ENCODE measurements at places on chromosomes 11 and 22. TPM values are rescaled to one million over a fixed set of nuclear protein-coding genes. Genes with fewer than 3 reads are reported as not detected.
A peak's percentile ranks its signal among the peaks of the same experiment; 100 is the strongest.

SCN3B gene
- 0.59 TPM for total RNA-seq

SEPTIN5 gene
- 4.4 TPM for total RNA-seq

DNA sequence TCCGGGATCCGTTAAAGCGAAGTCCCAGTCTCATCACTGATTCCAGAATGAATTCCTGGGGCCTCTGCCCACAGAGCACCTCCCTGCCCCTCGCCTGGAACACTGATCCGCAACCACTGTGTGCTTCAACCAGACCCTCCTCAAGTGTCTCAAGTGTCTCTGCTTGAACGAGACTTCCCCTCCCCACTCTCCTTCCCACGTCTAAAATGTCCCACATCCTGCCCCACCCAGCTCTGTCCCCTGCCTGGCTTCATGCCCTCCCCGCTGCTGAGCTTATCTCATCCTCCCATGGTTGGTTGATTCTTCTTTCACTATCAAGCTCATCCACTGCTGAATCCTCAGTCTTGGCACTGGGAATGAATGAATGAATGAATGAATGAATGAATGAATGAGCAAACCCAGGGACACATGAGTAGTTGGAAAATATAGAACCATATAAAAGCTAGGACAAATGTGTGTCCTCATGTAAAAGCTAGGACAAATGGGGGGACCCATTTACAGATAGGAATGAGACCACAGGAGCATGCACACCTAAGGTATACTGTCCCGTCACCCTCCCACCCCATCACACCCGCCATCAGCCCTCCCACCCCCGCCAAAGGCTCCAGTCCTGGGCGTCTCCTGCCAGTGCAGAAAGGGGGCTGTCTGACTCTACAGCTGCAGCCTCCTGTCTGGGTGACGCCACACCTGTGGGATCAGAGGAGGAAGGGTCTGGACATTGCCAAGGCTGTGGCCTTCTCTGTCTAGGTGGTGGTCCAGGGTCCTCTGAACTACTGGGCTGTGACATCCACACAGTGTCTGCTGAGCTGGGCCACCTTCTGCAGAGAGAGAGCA lies 71.4 kb upstream of the LINC01488 start:
- no peak for DNase-seq

DNA sequence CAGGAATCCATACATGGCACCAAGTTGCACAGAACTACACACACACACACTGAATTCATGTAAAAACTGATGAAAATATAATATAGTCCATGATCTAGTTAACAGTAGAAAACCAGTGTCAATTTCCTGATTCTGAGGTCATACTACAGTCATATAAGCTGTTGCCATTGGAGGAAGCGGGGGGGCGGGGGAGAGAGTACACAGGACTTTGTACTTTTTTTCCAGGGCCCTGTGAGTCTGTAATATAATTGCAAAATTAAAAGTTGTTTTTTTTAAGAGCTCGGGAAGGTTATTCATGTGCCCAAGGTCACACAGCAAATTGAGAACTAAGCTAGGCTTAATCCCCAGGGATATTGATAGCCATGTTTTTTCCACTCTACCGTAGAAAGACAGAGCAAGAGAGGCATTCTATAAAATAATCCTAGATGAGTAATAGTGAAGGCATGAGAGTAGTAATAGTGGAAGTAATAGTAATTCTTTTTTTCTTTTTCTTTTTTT lies 312.3 kb downstream of the MN1 start:
- DNase-seq: peak; percentile 87

GRCh38 chr11:109071712-109072524 lies 350.1 kb upstream of the C11orf87 start:
- DNase-seq: no peak

DNA sequence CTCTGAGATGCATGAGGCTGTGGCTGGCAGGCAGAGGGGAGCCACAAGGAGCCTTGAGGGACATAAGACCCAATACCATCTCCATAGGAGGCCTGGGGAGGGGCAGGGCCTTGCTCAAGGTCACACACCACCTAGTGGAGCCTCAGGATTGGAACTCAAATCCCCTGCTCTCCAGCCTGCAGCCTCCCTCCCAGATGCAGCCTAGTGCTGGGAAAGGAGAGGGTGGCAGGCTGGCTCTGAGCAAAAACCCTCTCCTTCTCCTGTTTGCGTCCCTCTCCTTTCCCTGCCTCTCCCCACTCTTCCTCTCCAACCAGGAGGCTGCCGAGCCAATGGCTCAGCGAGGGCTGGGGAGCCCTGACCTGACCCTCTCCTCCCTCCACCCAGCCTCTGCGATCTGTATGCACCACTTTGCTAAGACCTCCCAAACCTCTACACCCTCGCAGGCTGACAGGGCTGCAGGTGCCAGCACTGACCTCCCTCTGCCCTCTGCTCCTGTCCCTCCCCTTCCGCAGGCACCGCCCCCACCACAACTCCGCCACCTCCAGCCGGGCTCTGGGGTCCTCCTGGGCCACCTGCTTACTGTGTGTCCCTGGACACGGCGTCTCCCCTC lies 14.7 kb downstream of the IGLL1 start:
- no peak for DNase-seq

- DNase-seq: no peak
Observed at GRCh38 chr11:114080219-114080618, 20.7 kb downstream of the ZBTB16 start.

Data from left colon (tissue), 2 donors.